ENCODE measurements at places on chromosomes 3 and 15. TPM values are rescaled to one million over a fixed set of nuclear protein-coding genes. Genes with fewer than 3 reads are reported as not detected.
A peak's percentile ranks its signal among the peaks of the same experiment; 100 is the strongest.

CAND2 gene
- total RNA-seq, result 1.2 TPM

EXD1 gene
- not detected for total RNA-seq

DOCK3 gene
- total RNA-seq, result 0.36 TPM

GOLGA8K gene
- total RNA-seq, result 0.36 TPM

C3orf49 gene
- not detected for total RNA-seq

FANCD2OS gene
- total RNA-seq, result not detected

APOD gene
- total RNA-seq, result 1.4 TPM

LSMEM2 gene
- not detected for total RNA-seq

CERS3 gene
- total RNA-seq, result not detected

GPR15 gene
- not detected for total RNA-seq

VGLL3 gene
- 242 TPM for total RNA-seq

CD200R1L gene
- total RNA-seq, result not detected

HCLS1 gene
- 2.9 TPM for total RNA-seq

NR1D2 gene
- total RNA-seq, result 77.5 TPM

DNA sequence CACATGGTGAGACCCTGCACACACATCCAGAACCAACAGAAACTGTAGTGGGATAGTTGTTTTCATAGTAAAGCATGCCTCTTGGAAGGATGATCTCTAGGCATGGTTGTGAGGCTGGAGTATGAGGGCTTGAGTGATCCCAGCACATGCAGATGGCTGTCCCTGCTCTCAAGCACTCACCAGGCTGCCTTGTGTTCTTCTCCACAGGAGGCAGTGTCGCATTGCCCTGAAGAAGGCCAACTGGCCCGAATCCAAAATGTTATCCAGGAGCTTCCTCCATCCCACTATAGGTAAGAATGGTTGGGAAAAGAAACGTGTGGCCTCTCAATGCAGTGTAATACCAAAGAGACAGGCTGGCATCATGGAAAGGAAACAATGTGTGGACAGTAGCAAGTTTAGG is 82.7 kb downstream of the TMEM39A start:
- no peak overlapping the region for H3K27ac ChIP-seq
- DNase-seq, result no peak
- H3K4me1 ChIP-seq, result no peaks in the 10 kb centered on the region
- H3K4me3 ChIP-seq, result no peak overlapping the region

GRCh38 chr3:165874663-165875489 is 37.7 kb upstream of the BCHE start:
- H3K36me3 ChIP-seq, result no peaks in the 10 kb centered on the region
- no peaks in the 10 kb centered on the region for H3K4me1 ChIP-seq
- H3K27ac ChIP-seq, result no peak overlapping the region
- no peak for DNase-seq

GRCh38 chr3:181689546-181689945 is 22.2 kb upstream of the SOX2 start:
- H3K27ac ChIP-seq, result no peak overlapping the region
- no peaks in the 10 kb centered on the region for H3K36me3 ChIP-seq
- no peaks in the 10 kb centered on the region for H3K4me1 ChIP-seq
- H3K27me3 ChIP-seq, result no peaks in the 10 kb centered on the region
- H3K4me3 ChIP-seq, result no peak overlapping the region

- H3K4me3 ChIP-seq, result no peak overlapping the region
- no peaks in the 10 kb centered on the region for H3K27me3 ChIP-seq
- no peak overlapping the region for H3K27ac ChIP-seq
- peaks cover 9% of the 10 kb centered on the region for H3K4me1 ChIP-seq
- H3K36me3 ChIP-seq, result no peaks in the 10 kb centered on the region
Observed at GRCh38 chr3:172717493-172718088, 6.7 kb upstream of the NCEH1 start.

GRCh38 chr3:127835993-127836882 is 13.9 kb upstream of the MGLL start:
- no peaks in the 10 kb centered on the region for H3K4me1 ChIP-seq
- no peak for DNase-seq
- H3K36me3 ChIP-seq, result no peaks in the 10 kb centered on the region
- H3K27ac ChIP-seq, result no peak overlapping the region

- H3K27me3 ChIP-seq, result no peaks in the 10 kb centered on the region
- H3K4me1 ChIP-seq, result no peaks in the 10 kb centered on the region
- no peak for DNase-seq
- H3K27ac ChIP-seq, result no peak overlapping the region
- H3K4me3 ChIP-seq, result no peak overlapping the region
- H3K36me3 ChIP-seq, result no peaks in the 10 kb centered on the region
Observed at GRCh38 chr3:26768068-26768651, 145.6 kb downstream of the LRRC3B start.

DNA sequence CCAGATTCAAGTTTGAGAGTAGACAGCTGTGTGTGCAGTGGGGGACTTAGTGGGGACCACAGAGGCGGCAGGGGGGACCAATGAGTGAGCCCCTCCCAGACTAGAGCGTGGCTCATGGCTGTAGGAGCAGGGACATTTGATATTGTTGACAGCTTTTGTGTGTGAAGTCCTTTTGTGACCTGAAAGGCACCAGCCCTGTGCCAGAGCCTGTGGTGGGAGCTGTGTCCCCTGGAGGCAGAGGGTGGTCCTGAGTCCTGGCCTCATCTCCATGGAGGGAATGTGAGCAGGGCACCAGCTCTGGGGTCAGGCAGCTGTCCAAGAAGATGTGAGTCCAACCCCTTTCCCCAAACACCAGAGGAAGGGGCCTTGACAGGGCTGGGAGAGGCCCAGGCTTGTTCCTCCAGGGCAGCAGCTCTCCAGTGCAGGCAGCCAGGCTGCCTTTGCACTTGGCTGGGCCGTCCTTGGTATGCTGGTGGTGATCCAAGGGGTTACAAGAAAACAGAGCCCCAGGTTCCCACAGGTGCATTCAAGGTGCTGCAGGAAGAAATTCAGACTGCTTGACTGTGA is 10.1 kb upstream of the C3orf22 start:
- H3K27ac ChIP-seq, result no peak overlapping the region
- H3K36me3 ChIP-seq, result no peaks in the 10 kb centered on the region
- no peak overlapping the region for H3K4me3 ChIP-seq
- DNase-seq, result no peak

DNA sequence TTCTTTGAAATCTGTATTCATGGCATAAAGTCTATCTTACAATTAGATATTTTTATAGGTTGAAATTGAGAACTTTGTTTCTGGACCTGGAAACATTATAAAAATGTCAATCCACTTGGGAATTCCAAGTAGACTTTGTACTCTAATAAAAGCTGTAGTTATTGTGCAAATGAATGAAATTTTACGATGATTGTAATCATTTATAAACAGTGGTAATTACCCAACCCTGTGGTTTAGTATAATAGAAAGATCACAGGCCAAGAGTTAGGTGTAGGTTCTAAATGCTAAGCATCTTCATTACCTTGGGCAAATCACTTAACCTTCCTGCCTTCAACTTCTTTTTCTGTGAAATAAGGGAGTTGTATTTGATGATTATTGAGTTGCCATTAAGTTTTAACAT is 13.2 kb upstream of the SLC7A14 start:
- H3K4me3 ChIP-seq, result no peak overlapping the region
- no peak for DNase-seq
- no peaks in the 10 kb centered on the region for H3K27me3 ChIP-seq
- H3K36me3 ChIP-seq, result no peaks in the 10 kb centered on the region

DNA sequence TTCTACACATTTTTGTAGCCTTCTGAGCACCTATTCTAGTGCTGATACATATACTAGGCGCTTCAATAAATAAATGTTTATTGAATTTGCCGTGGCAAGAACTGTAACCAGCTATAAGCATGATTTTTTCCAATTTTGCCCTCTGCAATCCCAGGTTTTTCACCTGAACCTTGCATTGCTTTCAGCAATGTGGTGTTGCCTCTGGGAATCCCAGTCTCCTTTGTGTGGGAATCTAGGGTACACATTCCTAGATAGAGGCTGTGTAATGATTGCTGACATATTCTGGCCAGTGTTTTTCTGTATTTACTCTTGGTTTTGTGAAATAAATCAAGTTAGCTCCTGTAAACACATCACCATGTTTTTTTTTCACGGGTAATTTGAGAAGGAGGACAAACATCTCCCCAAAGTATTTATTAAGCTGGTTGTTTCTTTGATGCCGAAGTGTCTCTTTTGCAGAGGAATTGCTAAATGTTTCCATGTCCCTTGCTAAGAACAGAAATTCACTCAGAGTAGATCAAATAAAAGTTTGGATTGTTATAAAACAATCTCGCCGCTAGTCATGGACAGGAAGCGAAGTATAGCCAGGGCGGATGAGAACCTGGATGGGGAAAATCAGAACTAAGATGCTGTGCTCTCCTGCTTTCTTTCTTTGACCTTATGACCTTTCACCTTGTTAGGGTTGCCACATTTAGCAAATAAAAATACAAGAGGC is 1.2 kb downstream of the CFAP91 start:
- H3K27ac ChIP-seq, result no peak overlapping the region
- no peak overlapping the region for H3K4me3 ChIP-seq
- H3K4me1 ChIP-seq, result peaks cover 13% of the 10 kb centered on the region
- no peaks in the 10 kb centered on the region for H3K36me3 ChIP-seq

DNA sequence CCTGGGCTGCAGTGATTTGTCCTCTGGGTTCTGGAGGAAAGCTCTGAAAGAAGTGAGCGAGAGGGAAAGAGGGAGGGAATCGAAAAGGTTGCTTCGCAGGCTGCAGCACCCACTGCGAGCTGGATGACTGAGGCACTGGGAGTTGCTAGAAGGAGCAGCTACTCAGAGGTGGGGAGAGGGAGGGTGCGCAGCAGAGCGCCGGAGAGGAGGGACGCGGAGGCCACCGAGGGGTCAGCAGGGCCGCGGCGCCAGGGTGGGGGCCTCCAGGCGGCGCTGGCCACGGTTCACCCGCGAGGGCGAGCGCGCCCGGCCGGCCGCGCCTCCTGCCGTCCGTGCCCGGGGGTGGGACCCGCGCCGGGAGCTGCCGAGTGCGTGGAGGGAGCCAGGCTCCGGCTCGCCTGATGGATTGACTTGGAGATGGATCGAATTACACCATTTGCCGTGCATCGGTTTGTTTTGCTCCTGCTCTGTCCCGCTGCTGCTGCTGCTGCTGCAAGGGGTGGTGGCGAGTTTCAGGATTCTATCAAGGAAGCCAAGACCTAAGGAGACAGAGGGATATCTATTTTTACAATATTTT is at the start of gene SEMA6D:
TSS of gene SEMA6D (plus strand) at position 470 of the 577 bp plus-strand sequence. CDS start 42,294 bp downstream, outside the sequence.
- peak within 1 kb of the TSS; percentile 68 for H3K4me3 ChIP-seq
- H3K27me3 ChIP-seq, result peaks cover 66% of the 10 kb centered on the region
- H3K27ac ChIP-seq, result no peak within 1 kb of the TSS
- H3K4me1 ChIP-seq, result peaks cover 10% of the 10 kb centered on the region
- no peaks in the 10 kb centered on the region for H3K36me3 ChIP-seq

GRCh38 chr15:31200735-31201151 is 99.2 kb upstream of the TRPM1 start:
- no peak overlapping the region for H3K27ac ChIP-seq
- H3K4me3 ChIP-seq, result no peak overlapping the region
- H3K4me1 ChIP-seq, result no peaks in the 10 kb centered on the region
- H3K36me3 ChIP-seq, result no peaks in the 10 kb centered on the region
- H3K27me3 ChIP-seq, result peaks cover 24% of the 10 kb centered on the region
- DNase-seq, result peak; percentile 85

GRCh38 chr3:77041811-77042210 is 1.9 kb downstream of the ROBO2 start:
- H3K36me3 ChIP-seq, result no peaks in the 10 kb centered on the region
- H3K4me1 ChIP-seq, result peaks cover 7% of the 10 kb centered on the region
- peaks cover 27% of the 10 kb centered on the region for H3K27me3 ChIP-seq
- no peak overlapping the region for H3K4me3 ChIP-seq
- H3K27ac ChIP-seq, result no peak overlapping the region
- no peak for DNase-seq

GRCh38 chr15:92166029-92166428 is 227.7 kb upstream of the ST8SIA2 start:
- peaks cover 3% of the 10 kb centered on the region for H3K4me1 ChIP-seq
- H3K36me3 ChIP-seq, result no peaks in the 10 kb centered on the region
- no peak for DNase-seq

DNA sequence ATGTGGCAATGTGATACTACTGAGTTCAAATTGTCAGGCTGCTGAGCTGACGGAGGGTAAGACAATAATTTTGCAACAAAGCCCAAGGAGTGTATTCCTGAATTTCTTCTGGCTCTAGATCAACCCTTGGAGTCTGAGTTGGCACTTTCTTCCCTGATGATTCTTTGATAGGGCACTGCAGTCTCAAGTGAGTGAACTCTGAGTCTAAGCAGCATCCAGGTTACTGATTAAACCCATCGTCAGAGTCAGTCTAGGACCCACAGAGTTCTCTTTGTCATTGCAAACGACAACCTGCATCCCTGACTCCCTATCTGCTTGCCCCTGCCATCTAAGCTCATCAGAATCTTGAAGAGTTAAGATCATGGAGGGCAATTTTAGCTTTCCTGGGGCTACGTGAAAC is 58.6 kb downstream of the MME start:
- H3K4me3 ChIP-seq, result no peak overlapping the region
- H3K36me3 ChIP-seq, result no peaks in the 10 kb centered on the region
- no peak for DNase-seq
- H3K27ac ChIP-seq, result no peak overlapping the region
- H3K4me1 ChIP-seq, result no peaks in the 10 kb centered on the region

DNA sequence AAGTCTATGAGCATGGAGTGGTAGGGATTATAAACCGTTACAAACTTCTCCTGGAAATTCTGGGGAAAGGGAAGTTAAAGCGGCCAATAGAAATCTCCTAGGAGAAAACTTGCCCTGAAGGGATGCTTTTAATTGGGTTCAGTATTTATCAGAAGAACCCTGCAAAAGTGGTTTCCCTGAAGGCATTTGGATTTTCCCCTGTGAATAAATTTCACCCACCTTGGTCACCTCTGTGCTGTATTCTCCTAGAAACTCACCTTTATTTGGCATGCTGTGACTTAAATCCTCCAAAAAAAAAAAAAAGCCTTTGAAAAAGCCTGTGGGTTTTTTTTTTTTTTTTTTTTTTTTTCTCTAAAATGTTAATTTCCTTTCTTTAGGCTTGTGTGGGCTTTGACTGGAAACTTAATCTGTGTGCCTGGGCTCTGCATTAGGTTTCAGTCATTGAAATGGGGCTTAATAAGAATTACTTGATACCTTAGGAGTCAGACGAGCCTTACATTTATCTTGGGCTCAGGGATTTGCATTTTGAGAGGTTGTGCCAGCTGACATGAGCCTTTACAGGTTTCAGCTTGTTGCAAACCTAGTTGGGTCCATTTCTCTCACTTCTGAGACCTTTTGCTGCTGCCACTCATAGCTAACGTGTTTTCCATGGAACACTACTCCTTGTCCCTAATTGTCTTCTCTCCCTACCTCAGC is 22.0 kb downstream of the TGFBR2 start:
- H3K4me3 ChIP-seq, result no peak overlapping the region
- H3K27me3 ChIP-seq, result no peaks in the 10 kb centered on the region
- DNase-seq, result no peak

All from osteoblast (primary cell).